Heart right ventricle (tissue), 16 donors: ENCODE measurements at places on chromosomes 1 and 21. TPM values are rescaled to one million over a fixed set of nuclear protein-coding genes. Genes with fewer than 3 reads are reported as not detected.

PSMA5 gene
- 59.3 TPM for total RNA-seq

ITLN1 gene
- 6.9 TPM for total RNA-seq

CGN gene
- total RNA-seq, result 0.73 TPM

TSSK3 gene
- 0.88 TPM for total RNA-seq

FCMR gene
- 3.5 TPM for total RNA-seq

DNA sequence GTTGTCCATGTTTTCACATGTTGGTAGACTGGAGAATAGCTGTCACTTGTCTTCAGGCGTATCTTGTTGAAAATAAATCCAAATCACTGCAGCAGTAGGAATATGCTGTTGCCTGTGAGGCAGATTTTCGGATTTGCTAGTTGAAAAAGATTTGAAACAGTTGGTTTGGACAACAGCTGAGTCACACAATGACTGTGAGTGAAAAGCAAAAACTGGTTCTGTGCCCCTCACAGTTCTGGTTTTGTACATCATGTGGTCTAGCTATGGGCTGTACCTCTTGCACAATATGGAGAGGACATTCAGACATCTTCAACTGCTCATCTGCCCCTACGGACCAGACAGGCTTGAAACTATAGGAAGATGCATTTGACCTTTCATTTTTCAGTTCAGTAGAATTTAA is 1.8 kb downstream of the ARF1 start:
- no peak for DNase-seq

- DNase-seq, result no peak
These were observed 93.9 kb downstream of the ST3GAL3 start for GRCh38 chr1:43801203-43801602.

- peak; percentile 61 for DNase-seq
These were observed 122.7 kb downstream of the HMGB4 start for GRCh38 chr1:33986390-33987095.

GRCh38 chr21:25980710-25981109 is 189.9 kb downstream of the APP start:
- DNase-seq, result no peak

DNA sequence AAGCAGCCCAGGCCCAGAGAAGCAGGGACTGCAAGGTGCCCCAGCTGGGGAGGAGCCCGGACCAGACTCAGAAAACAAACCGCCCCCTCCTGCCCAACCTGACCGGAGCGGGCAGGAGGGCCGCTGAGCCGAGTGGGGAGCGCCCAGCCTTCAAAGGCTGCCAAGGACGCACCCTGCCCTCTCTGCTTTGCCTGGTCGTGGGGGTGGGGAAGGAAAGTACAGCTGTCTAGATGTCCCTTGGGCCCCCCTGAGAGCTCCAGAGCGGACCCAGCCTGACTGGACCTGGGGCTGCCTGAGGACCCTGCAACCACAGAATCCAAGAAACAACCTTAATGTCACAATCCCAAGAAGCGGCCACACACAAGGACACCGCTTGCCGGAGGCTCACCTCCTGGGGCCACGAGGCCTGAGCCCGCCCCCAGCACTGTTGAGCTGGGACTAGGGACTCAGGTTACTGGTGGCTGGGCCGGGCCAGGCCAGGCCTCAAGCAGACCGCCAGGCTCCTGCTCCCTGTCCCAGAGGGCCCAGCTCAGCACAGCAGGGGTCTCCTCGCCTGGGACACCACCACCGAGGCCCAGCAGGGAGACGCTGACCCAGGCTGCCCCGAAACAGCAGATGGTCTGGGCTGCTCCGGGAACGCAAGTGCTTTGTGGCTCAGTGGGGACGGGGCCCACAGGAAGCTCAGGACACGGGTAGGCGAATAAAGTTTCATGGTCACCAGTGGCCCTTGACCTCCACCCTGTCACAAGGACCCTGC is 1.4 kb downstream of the DVL1 start:
- DNase-seq, result no peak

GRCh38 chr1:205927676-205928075 is 15.6 kb downstream of the SLC26A9 start:
- no peak for DNase-seq

GRCh38 chr1:65360648-65361047 is 51.3 kb downstream of the DNAJC6 start:
- DNase-seq, result no peak

DNA sequence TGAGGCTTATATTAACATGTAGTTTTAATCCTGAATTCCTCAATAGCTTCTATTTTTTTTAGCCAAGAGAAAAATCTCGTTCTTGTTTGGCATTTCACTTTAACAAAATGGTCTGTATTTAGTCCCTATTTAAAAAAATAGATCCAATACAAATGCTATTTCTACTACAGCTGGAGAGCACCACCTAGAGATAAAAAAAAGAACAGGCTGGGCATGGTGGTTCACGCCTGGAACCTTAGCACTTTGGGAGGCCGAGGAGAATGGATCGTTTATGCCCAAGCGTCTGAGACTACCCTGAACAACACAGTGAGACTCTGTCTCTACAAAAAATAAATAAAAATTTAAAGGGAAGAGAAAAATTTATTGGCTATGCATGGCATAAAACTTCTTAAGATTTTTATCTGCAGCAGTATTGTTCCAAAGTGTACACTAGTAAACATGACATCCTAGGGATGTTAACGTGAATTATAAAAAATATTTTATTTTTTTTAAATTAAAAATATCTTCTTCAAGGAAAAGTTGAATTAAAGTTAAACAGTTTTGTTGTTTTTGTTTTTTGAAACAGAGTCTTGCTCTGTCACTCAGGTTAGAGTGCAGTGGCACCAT is 4.4 kb downstream of the ST7L start:
- DNase-seq, result no peak

- no peak for DNase-seq
These were observed 321.3 kb downstream of the CAMTA1 start for GRCh38 chr1:7106442-7107108.

DNA sequence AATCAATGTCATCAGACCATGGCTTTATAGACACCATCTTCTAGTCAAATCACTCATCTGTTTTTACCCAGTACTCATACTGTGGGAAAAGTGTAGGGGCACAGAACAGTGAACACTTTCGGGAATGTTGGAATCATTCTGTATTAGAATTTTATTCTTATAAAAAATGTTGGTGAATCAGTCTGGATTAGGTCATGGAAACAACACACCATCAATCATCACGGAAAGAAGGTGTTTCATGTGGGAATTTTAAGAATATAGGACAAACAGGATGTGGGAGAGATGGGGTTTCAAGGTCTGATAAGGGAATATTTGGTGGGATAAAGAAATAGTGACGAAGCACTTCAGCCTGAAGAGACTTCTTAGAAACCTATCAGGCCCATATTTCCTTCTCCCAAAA is 17.3 kb downstream of the GBP1 start:
- no peak for DNase-seq

- no peak for DNase-seq
These were observed 147.8 kb downstream of the TNFSF18 start for GRCh38 chr1:172902861-172903381.

- DNase-seq, result no peak
These were observed 29.6 kb downstream of the SLC19A1 start for GRCh38 chr21:45512626-45513002.

DNA sequence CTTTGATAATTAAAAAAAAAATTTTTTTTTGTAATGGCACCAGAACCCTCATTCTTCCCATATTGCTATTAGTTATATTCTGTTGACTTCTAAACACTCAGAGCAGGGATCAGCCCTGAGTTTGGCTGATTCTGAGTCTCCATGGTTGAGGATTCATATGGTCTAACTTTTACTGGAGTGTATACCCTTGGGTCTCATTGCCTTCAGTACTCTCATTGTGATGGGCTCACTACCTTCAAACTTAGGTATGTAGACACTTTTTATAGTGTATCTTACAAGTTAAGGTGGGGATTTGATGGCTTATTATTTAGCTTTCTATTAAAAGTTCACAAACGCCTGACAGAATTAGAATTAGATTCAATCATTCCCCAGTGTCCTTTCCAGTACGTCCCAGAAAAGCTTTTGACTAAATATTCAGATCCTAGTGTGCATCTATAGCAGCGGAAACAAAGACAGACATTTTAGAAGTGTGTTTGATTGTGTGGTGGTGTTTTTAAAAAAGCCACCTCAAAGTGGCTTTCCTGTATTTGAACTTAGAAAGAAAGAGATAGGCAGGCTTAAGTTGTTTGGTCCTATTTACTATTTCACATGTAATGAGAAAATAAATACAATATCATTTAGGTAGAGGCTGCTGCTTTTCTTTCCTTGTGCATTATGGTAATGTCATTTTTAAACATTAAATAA is 1.4 kb downstream of the MACF1 start:
- no peak for DNase-seq

DNA sequence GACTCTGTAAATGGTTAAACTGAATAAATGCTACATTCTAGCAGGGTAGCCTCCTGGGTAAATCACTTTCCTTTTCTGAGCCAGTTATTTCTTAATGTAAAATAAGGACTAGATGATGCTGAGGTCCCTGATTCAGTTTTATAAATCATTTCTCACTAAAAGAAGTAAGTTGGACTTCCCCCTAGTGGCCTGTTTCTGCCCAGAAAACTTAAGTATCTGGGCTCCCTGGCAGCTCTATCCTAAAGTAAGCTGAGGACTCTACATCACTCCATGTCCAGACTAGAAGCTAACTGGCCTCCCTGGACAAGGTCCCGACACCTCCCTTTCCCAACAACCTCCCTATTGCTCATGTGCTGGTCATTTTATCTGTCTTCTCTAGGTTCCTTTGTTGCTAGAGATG is 3.0 kb downstream of the GPN2 start:
- DNase-seq, result no peak

GRCh38 chr1:213166852-213167251 is 115.8 kb downstream of the RPS6KC1 start:
- DNase-seq, result peak; percentile 10

GRCh38 chr1:1041092-1041523 is 21.2 kb downstream of the AGRN start:
- DNase-seq, result no peak

DNA sequence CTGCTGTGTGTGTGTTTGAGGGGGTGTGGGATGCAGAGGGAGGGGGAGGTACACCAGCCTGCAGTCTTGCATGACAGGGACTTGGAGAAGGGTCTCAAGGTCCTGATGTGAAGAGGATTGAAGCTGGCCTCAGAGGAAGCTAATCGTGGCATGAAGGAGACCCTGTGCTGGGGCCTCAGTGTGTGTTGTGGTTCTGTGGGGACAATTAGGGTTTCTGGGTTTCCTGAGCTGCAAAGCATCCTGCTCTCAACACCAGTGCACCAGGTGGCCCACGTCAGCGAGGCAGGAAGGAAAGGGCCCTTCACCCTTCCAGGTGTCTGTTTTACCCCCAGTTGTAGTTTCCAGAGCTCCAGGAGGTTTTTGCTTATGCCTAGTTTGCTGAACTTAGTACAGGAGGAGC is 52.8 kb downstream of the TENT5C start:
- DNase-seq, result no peak

DNA sequence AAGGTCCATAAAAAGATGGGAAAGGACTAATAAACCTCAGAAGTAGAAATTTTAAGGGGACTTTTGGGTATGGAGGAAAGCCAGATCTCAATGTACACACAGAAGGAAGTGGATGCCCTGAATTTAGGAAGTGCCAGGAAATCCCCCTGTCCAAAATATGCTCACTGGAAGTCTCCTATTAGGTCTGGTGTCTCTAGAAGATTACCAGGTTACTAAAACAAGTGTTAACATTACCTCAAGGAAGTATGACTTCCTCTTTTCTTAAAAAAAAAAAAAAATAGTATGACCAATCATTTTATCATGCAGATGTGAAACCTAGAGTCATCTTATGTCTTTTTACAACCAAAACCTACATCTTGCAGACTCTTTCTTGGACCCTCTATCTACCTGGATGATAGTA is 30.7 kb downstream of the CD58 start:
- DNase-seq, result no peak

DNA sequence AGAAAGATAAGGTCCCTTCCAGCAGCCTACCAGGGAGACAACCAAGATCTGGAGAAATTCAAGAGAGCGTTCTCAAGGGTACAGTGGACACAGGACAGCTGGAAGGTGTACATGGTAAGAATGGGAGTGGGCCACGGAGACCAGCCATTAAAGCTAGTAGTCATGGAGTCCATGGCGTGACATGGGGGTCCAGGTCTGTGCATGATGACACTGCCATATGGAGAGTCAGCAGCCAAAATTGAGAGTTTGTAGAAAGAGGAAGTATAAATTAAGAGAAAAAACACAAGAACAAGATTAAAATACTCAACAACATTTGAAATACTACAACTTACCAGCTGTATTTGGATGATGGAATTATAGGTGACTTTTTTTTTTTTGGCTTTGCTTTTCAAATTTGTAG is 7.9 kb upstream of the LORICRIN start:
- DNase-seq, result no peak

- no peak for DNase-seq
These were observed 36.3 kb upstream of the RWDD3 start for GRCh38 chr1:95197616-95198252.
